ENCODE measurements at places on chromosomes 11 and 22.

- DNase-seq, result peak; percentile 46
Observed at GRCh38 chr22:42964994-42965699, 49.8 kb downstream of the PACSIN2 start.

DNA sequence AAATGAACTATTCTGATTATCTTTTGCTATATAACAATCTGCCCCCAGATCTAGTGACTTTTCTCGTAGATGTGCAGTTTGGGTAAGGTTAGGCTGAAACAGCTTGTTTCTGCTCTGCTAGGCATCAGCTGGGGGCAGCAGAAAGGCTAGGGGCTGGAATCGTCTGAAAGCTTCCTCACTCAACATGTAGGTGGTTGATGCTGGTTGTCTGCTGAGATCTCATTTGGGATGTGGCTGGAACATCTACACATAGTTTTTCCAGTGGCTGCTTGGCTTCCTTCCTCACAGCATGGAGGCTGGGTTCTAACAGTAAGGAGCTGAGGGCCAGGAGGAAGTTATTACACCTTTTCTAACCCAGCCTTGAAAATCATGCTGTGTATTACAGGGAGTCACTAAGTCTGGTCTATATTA is 30.2 kb downstream of the USP47 start:
- peak; percentile 19 for DNase-seq

- DNase-seq, result peak; percentile 59
Observed at GRCh38 chr11:107549253-107549953, 16.1 kb downstream of the ALKBH8 start.

DNA sequence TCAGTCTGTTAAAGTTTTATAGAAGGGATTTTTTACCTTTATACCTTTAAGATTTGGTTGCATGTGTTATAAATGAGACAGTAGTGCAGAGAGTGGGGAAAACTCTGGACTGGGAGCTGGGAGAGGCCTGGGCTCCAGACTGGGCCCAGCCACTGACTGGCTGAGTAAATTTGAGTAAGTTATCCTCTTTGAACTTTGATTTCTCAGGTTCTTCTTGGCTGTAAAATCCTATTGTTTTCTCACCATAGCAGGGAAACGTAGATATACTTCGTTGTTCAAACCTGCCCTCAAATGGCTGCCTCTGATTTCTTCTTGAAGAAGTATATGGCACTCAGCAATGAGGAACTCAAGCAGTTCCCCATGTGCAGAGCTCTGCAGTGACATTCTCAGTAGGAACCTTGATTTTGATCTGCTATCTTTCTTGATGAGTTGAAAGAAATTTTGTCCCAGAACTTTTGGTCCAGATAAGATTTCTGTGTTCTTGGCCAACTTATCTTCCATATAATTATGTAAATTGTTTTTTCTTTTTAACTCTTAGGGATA is 8.8 kb downstream of the BMAL1 start:
- no peak for DNase-seq

- DNase-seq, result no peak
Observed at GRCh38 chr11:2913776-2914175, 15.4 kb downstream of the PHLDA2 start.

GRCh38 chr11:12285811-12286222 is 91.6 kb upstream of the PARVA start:
- peak; percentile 36 for DNase-seq

DNA sequence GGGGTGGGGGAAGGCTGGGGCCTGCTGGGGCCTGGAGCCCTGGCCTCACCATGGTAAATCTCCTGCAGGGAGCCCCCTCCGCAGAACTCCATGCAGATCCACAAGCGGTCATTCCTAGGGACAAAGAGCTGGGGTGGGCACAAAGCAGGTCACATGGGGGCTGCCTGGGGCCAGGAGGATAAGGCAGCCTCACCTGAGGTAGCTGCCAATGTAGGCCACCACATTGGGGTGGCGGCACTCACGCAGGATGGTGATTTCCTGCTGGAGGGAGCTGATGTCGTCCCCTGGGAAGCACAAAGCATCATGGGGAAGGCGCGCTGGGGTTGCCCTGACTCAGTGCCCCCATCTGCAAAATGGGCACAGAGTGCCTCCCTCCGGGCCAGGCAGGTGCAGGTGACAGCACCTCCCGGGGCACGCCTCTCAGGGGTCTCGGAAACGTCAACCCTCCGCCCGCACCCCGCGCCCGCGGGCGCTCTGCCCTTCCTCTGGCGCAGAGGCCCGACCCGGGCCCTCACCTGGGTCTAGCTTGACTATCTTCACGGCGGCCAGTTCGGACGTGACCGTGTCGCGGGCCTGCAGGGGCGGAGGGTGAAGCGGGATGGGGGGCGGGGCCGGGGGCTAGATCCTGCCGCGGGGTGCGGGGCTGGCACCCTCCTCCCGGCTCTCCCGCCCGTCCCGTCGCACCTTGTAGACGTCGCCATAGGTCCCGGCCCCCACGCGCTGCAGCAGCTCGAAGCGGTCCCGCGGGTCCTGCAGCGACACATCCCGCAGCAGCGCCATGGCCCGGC is 450 bp downstream of the MAP4K2 start:
- DNase-seq, result no peak

GRCh38 chr11:120660024-120660565 is 148.5 kb downstream of the GRIK4 start:
- peak; percentile 19 for DNase-seq
